T-helper 1 cell treated with Interleukin-12 subunit alpha and Interleukin-12 subunit beta and Interleukin-4 antibody, amounts not matched to agents 30 ng/mL and 1 ng/mL, for 36 hours (primary cell): ENCODE measurements at places on chromosomes 1 and 21. TPM values are rescaled to one million over a fixed set of nuclear protein-coding genes. Genes with fewer than 3 reads are reported as not detected.

The LCE1F gene
- total RNA-seq, result not detected in 2 replicates

The LCE1E gene
- not detected in 2 replicates for total RNA-seq

The CCT3 gene
- total RNA-seq, result 288 and 298 TPM in 2 replicates

The MRAP gene
- not detected in 2 replicates for total RNA-seq

The FCRLB gene
- 0.17 and 0.20 TPM in 2 replicates for total RNA-seq

The SLC5A9 gene
- not detected in 2 replicates for total RNA-seq

The OLFML2B gene
- total RNA-seq, result not detected in 2 replicates
